Transverse colon (tissue), 4 donors: ENCODE measurements at places on chromosomes 5 and 9.

DNA sequence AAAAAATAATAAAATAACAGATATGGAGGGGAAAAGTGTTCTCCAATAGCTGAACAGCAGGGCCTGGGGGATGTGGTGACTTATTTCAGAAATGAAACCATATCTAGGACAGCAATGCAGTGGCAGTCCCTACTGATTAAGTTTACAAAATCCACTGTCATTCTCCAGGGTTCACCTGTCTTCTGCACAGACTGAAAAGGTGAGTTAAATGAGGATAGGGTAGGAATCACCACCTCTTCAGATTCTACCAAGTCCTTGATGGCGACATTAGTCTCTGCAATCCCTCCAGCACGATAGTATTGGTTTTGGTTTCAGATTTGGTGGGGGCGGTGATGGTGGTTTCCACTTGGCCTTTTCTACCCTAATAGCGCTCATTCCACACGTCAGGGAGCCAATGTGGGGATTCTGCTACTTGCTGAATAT lies 32.3 kb upstream of the NPM1 start:
- DNase-seq: no peak

- no peak for DNase-seq
Observed at GRCh38 chr5:127410959-127411358, 106.5 kb upstream of the PRRC1 start.

- no peak for DNase-seq
Observed at GRCh38 chr9:16624744-16625117, 245.7 kb downstream of the BNC2 start.

GRCh38 chr9:105083256-105083655 lies 155.3 kb upstream of the ABCA1 start:
- DNase-seq: no peak

- no peak for DNase-seq
Observed at GRCh38 chr5:57626703-57627102, 144.1 kb upstream of the ACTBL2 start.

GRCh38 chr9:134917431-134918373 lies at the start of gene FCN1:
Gene FCN1, minus strand, starts transcription at chr9:134917912. Its CDS starts 41 bp downstream, at chr9:134917871.
- no peak for DNase-seq
